CD4-positive, alpha-beta T cell treated with Interleukin-21 for 1 hour (primary cell): ENCODE measurements at places on chromosomes 12 and 14.

GRCh38 chr14:95523051-95523814 lies 6.8 kb upstream of the SYNE3 start:
- peak; percentile 56 for DNase-seq

GRCh38 chr12:47838286-47838931 lies 18.7 kb upstream of the HDAC7 start:
- peak; percentile 51 for DNase-seq

DNA sequence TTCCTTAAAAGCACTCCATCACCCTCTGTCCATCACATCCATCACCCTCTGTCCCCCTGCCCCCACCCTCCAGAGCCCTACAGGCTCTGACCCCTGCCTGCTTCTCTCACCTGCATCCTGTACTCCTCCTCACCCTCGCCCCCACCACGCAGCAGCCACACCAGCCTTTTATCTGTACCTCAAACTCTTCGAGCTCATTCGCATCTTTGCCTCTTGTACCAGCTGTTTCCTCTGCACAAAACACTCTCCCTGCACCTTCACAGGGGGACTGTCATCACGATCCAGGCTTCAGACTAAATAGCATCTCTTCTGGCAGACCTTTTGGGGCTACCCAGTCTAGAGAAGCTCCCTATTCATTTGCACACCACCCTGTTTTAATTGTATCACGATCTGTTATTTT lies 24.1 kb downstream of the TMEM229B start:
- peak; percentile 12 for DNase-seq

DNA sequence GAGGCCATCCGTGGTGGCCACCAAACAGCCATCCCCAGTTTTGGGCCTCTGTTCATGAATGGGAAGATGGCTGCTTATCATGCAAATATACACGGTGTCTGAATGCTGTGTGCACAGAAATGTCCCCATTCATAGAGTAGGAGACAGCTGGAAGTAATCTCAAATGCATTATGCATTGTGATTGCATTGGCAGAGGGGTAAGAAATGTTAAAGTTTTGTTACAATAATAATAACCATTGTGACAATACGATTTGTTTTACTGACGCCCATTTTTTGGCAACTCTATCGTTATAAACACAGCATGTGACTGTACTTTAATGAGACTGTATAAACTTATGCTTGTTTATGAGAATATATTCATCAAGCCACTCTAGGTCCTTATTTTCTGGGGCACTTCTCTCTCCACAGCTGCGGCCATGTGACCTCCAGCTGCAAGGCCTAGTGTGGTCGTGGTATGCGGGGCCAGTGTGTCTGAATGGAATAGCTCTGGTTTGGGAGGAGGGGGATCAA lies 474.3 kb downstream of the VRK1 start:
- DNase-seq, result no peak

DNA sequence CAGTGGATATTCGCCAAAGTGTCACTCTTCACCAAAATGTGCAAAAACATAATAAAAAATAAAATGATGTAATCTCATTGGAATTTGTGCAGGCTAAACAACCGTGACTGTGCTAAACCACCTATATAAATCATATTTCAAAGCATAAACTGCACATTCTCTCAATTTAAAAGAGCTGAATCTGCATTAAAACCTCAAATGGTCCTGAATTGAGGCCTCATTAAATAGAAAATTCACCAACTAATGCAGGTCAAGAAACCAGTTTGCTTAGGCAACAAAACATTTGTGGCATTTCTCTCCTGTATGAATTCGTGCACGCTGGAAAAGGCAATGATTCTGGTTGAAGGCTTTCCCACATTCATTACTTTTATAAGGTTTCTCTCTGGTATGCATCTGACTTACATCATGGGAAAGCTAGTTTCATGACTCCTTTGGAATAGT lies 80.1 kb upstream of the IFNG-AS1 start:
- DNase-seq, result no peak

GRCh38 chr12:1579651-1580435 lies 14.5 kb downstream of the FBXL14 start:
- no peak for DNase-seq

DNA sequence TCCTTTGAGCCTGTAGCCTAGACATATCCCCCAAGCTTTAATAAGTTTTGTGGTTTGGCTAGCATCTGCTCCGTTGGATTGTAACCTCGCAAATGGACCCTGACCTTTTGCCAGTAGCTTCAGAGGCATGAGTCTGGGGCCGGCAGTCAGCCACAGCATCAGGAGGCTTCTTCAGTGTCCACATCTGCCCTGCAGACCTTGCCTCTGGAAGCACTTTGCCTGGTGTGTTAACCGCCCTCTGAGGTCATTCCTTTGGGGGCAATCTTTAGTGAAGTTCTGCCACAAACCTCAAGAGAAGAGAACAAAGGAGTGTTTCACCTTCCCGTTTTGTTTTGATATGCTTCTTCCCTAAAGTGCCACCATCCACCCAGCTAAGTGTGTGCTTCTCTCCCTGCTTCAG lies 71.4 kb downstream of the GNS start:
- DNase-seq, result no peak

- DNase-seq, result no peak
These were observed 182.0 kb upstream of the DCN start for GRCh38 chr12:91364471-91365184.

- DNase-seq, result no peak
These were observed 52.9 kb downstream of the VWF start for GRCh38 chr12:6071589-6071988.

- no peak for DNase-seq
These were observed 114.9 kb upstream of the PWP1 start for GRCh38 chr12:107570721-107571120.

- DNase-seq, result no peak
These were observed 19.3 kb downstream of the RFX4 start for GRCh38 chr12:106602076-106602475.

- peak; percentile 28 for DNase-seq
These were observed 82.2 kb downstream of the PAPOLA start for GRCh38 chr14:96584199-96584906.

DNA sequence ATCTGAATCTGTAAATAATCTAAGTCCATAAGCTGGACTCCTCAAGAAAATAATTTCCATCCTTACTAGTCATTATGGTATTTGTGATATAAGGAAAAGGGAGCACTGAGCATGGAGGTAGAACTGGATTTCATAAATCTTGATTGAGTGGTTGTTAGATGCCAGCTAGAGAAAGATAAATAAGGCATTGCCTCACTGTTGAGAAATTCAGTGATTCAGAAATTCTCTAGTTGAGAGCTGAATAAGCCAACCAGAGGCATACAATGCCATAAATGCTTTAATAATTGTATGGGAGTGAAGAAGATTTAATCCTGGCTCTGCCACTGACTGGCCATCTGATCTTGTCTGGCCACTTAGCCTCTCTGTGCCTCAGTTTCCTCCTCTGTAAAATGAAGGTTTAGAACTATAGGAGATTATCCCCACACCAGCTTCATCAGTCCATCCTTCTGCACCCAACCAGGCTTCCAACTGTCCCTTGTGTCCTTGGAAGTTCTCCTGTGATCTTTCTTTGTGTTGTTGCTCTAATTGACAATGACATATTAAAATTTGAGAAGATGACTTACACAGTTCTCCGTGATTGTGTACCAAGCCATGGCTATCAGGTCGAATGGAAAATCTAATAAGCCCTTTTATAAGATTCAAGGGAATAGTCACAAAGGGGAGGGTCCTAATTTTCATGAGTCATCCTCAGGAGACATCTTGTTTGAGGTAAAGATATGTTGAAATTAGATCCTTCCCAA lies 394.3 kb downstream of the EGLN3 start:
- no peak for DNase-seq

DNA sequence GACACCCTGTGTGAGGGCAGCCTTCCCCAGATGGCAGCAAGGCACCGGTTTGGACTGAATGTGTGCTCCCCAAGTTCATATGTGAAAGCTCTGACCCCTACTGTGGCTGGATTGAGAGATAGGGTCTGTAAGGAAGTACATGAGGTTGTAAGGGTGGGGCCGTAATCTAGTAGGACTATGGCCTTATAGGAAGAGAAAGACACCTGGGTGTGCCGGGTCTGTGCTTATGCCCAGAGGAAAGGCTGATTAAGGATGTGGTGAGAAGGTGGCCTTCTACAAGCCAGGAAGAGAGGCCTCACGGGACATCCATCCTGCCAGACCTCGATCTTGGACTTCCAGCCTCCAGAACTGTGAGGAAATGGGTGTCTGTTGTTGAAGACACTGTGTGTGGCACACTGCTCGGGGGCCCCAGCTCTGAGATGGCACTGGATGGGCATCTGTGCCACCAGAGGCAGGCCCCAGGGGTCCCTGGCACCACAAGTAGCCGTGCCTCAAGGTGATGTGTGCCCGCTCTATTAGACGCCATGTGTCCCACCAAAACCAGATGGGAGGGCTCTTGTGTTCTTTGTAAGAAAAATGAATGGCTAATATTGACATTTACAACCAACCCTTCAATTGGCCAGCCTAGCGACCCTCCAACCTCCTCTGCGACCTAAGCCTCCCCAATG lies 22.0 kb downstream of the FGF6 start:
- DNase-seq, result no peak
